ENCODE measurements at places on chromosomes 13 and 19.
A peak's percentile ranks its signal among the peaks of the same experiment; 100 is the strongest.

DNA sequence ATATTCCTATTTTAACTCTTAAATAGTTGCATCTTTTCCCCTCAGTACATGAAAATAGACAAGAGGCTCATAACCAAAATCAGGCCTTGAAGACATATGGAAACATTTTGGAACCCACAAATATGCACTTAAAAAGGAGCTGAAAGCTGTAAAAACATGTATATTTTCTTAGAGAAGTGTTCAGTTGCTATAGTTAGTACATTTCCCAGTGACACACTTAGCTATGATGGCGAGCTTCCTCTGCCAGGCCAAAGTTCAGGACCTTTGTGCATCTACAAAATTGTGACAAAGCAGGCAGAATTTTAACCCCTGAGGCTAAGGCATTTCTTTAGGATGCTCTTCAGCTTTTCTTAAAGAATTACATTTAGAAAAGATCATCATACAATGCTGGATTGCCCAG, 54.5 kb downstream of the RCBTB2 start:
- ATAC-seq: no peak

DNA sequence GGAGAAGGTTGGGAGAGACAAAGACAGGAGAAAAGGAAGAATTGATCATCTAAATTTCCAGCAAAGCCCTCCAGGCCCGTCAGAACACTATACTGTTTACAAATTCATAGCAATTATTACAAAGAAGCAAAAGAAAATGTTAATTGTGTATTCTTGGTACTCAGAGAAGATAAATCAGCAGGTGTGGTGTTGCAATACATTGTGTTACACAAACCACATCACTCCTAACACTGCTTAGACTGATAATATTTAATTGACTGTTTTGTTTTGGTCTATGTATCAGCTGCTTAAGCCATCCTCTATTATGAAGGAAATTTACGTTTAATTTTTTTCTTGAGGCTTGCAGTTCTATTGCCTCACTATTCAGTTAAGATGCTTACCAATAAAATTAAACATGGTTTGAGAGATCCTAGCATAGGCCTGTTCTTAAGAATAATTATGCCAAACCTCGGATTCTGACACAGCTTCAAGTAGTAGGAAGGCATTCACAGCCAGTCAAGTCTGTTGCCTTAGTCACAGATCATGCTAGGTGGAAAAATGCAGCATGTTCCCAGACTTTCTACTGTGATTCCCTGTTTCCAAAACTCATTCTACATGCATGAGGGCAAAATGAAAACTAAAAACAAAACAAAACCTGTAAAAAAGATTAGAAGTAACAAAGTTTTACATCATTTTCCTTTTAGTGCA, 129.2 kb downstream of the TBC1D4 start:
- ATAC-seq: no peak

DNA sequence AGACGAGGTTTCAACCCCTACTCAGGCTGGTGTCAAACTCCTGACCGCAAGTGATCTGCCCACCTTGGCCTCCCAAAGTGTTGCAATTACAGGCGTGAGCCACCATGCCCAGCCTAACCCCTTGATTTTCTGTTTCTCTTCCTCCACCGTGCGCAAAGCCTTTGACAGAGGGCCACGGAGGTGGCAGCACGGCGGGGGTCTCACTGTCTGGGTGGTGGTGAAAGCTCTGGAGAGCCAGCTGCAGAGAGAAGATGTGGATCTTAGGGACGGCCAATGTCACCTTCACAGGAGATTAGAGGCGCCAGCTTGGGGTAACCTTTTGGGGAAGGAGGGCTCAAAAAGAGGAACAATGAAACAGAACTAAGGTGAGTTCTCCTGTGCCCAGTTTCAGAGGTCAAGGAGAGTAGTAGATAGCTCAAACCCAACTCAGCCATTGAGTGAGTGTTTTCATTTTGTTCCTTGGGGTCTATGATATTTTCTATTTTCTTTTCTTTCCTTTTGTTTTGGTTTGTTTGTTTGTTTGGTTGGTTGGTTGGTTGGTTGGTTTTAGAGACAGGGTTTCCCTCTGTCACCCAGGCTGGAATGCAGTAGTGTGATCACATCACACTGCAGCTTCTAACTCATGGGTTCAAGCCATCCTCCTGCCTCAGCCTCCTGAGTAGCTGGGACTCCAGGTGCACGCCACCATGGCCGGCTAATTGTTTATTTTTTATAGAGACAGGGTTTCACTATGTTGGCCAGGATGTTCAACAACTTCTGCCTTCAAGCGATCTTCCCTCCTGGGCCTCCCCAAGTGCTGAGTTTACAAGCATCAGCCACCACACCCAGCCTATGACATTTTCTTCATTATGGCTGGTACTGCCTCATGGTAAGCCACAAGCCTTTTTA, 37.7 kb downstream of the GPR42 start:
- ATAC-seq: no peak

- no peak for ATAC-seq
Observed at GRCh38 chr19:590750-591098, 1.0 kb downstream of the HCN2 start.

DNA sequence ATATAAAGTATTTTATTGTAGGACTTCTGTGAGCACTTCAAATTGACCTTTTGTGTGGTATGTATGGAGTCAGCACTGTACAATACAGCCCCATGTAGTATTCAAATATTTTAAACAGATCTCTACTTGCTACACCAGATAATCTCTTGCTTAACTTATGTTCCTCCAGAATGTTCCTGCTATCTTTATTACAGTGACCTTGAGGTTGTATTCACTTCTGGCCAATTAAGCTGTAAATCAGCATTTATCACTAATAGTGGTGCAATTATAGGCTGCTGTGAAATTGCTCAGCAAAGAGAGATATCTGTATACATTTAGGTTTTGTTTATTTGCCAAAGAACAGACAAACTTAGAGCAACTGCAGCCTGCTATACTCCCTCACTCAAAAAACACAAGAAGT, 1218.6 kb downstream of the PCDH17 start:
- no peak for ATAC-seq

DNA sequence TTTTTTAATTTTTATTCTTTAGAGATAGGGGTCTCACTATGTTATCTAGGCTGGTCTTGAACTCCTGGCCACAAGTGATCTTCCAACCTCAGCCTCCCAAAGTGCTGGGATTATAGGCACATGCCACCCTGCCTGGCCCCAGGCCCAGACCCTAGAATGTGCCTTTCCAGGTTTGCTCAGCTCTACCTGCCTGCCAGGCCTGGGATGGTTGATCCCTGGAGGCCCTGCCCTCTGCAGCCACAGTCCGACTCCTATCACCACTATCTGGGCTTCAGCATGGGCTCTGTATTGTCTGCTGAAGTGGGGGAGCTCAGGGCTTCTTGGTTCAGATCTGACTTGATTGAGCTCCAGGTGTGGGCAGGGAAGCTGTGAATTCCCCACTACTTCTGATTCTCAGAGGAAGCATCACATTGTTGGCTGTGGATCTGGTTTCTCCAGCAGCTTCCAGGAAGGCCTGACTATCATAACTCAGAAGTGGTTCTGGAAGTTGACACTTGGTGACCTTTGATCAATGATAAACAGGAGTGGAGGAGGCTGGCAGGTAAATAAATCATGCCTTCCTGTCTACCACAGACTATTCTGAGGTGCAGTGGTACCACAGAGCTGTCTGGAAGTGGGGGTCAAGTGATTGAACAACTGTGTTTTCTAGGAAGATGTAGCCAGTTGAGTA, 71.9 kb downstream of the OLFM4 start:
- ATAC-seq: no peak

GRCh38 chr13:111575719-111576118, 255.3 kb downstream of the TEX29 start:
- ATAC-seq: no peak

DNA sequence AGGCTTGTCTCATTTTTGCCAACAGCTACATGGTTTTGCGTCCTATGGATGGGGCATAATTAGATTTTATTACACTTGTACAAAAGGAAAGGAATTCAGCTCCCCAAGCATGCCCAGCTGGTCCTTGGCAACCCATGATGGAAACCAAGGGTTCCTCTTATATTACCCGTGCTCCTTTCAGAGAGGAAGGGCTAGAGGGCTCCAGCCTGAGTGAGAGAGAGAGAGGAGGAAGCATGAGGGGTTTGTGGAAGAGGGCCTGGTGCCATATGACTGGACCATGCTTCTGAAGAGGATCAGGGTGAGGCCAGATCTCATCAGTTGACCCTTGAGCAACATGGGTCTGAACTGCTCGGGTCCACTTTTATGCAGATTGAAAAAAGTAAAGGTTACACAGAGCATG, 3.5 kb upstream of the RPS9 start:
- no peak for ATAC-seq

GRCh38 chr19:19552798-19553197, 14.7 kb downstream of the CILP2 start:
- ATAC-seq: peak; percentile 23

DNA sequence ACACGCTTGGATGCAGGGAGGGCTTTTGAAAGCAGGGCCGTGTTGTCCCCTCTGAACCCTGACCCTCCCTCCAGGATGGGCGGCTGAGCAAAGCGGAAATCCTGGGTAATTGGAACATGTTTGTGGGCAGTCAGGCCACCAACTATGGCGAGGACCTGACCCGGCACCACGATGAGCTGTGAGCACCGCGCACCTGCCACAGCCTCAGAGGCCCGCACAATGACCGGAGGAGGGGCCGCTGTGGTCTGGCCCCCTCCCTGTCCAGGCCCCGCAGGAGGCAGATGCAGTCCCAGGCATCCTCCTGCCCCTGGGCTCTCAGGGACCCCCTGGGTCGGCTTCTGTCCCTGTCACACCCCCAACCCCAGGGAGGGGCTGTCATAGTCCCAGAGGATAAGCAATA, 15.2 kb downstream of the RCN3 start:
- ATAC-seq: no peak

- ATAC-seq: no peak
Observed at GRCh38 chr13:100484702-100485101, 103.9 kb downstream of the GGACT start.

GRCh38 chr19:23764781-23765180, 6.1 kb upstream of the ZNF681 start:
- no peak for ATAC-seq

DNA sequence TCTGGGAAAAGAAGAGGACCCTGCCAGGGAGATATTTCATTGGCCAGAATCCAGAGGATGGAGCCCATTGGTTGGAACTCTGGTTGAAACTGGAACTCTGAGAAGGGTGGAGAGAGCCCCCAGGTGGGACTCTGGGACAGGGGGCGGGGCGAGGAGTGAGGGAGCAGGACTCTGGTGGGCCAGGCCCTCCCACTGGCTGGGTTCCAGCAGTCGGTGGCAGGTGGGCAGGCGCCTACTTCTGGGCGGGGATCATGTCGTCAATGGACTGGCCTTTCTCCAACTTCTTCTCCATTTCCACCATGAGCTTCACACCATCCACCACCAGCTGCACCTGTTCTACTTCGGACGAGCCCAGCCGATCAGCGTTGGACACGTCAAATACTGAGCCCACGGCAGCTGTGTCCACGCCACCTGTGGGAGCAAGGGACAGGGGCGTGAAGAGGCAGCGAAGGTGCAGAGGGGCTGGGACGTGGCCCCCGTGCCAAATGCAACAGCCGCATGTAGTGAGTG, 16.1 kb downstream of the CKM start:
- ATAC-seq: no peak

DNA sequence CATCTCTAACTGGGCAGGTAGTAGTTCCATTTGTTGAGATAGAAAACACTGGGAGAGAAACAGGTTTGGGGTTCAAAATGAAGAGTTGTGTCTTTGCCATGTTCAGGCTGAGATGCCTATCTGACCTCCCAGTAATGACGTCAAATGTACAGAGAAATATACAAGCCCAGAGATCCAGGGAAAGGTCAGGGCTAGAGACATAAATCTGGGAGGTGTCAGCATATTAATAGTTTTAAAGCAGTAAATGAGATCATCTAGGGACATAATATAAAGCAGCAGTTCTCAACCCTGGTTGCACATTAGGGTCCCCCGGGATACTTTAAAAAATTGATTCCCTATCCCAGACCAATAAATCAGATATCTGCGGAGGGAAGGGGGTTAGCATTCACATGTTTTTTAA, 501.5 kb downstream of the UQCRFS1 start:
- no peak for ATAC-seq

DNA sequence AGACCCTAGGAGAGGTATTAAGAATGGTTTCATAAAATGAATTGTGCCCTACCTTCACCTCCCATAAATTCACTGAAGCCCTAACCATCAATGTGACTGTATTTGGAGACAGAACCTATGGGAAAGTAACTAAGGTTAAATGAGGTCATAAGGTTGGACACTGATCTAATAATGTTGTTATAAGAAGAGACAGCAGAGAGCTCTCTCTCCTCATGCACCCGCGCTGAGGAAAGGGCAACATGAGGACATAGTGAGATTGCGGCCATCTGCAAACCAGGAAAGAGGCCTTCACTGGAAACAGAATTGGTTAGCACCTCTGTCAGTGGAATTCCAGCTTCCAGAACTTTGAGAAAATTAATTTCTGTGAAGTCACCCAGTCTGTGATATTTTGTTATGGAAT, 1396.1 kb upstream of the MIR17HG start:
- ATAC-seq: no peak

DNA sequence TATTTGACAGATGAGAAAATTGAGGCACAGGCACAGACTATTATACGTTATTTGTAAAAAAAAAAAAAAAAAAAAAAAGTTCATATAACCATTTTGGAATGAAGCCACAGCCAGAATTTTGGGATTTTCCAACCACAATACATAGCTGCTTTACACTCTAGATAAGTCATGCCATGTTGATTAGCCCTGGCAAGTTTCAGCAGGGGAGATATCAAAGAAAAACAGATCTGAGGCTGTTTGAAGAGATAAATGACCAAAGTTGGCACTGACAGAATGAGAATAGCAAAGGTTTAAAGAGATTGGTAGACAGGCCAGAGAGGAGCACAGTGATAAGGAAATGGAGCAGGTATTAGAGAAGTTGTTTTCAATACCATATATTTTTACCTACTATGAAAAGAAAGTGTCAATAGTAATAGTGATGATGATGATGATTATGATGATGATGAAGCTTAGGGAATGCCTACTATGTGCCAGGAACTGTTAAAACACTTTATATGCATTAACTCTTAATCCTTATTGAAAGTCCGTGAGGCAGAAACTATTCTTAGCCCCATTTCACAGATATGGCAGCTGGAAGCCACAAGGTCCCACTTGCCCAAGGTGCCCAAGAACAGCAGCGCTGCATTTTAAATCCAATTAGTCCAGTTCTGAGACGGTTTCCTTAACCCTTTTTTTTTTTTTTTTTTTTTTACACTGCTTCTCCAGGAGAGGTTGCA, 105.5 kb downstream of the MBNL2 start:
- no peak for ATAC-seq

DNA sequence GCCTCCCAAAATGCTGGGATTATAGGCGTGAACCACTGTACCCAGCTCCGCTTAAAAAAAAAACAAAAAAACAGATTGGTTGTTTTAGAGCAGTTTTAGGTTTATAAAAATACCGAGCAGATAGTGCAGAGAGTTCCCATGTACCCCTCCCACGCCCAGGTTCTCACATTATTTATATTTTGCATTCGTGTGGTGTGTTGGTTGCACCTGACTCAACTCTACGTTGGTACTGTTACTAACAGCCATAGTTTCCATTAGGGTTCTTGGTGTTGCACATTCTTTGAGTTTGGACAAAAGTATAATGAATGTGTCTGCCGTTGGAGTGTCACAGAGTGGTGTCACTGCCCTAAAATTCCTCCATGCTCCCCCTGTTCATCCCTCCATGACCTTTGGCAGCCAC, 29.1 kb downstream of the MYO9B start:
- ATAC-seq: no peak

Data from gastroesophageal sphincter (tissue), 4 donors.